Activated CD4-positive, alpha-beta memory T cell treated with anti-CD3 and anti-CD28 coated beads, Interleukin-2, amount 10 ng/mL, durations not matched to agents 7 days and 5 days (primary cell): ENCODE measurements at places on chromosomes 7 and 10. TPM values are rescaled to one million over a fixed set of nuclear protein-coding genes. Genes with fewer than 3 reads are reported as not detected.

GRCh38 chr10:100504096-100504495 is 15.6 kb downstream of the SEC31B start:
- no peak for DNase-seq

DNA sequence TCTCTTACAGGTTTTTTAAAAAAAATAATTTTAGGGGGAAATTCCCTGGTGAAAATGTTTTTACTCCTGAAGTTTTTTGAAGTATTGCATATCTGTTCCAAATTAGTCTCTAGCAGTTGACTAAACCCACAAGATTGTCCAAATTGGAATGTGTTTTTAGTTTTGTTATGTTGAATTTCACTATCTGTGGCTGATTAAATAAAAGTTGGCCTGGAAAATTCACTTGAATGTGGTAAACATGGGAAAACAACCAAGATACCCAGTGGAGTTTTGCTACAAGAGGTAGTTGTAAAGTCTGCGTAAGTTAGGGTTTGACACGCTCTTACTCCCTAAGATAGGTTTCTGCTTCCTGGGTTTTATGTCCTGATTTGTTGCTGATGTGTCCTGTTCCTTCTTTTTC is 3.3 kb downstream of the TSGA13 start:
- DNase-seq = no peak

DNA sequence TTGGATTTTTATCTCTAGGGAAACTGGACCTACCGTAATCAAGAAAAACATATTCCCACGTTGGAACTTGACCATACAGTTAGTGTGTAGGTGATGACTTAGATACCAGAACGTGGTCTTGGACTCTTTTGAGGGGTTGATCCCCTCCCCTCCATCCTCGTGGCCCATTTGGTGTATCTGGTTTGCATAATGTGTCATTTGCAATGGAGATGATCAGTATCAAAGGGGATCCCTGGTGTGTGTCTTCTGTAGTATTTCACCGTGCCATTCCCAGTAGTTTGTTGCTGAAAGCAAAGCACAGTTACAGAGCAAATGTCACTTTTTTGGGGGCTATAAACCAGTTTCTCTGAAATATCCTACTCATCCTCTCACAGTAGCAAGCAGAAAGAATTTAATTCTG is 217.7 kb downstream of the TCF7L2 start:
- no peak for DNase-seq

- no peak for DNase-seq
Measured at GRCh38 chr7:108246227-108246837, 116.2 kb upstream of the LAMB4 start.

GRCh38 chr7:139494835-139495579 is 11.5 kb upstream of the KLRG2 start:
- peak; percentile 31 for DNase-seq

- no peak for DNase-seq
Measured at GRCh38 chr7:80372415-80372814, 139.4 kb downstream of the GNAT3 start.

DNA sequence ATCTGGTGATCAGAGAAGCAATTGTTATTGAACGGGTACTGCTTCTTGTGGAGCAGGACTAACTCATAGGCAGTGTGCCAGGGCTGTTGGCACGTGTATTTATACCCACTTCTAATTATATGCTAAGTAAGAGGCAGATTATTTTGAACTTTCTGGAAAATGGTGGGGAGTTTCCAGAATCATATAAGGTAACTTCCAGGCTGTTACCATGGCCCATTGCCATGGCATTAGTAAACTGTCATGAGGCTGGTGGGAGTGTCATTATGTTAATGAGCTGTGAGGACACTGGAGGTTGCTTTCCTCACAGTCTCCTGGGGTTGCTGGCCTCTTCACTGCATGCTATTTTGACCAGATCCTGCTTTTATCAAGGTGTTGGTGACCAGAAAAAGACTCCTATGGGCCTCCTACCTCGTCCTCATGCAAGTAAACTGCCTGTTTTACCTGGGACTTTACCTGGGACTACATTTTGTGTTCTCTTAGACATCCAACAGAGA is 122.6 kb downstream of the KCND2 start:
- DNase-seq = no peak

DNA sequence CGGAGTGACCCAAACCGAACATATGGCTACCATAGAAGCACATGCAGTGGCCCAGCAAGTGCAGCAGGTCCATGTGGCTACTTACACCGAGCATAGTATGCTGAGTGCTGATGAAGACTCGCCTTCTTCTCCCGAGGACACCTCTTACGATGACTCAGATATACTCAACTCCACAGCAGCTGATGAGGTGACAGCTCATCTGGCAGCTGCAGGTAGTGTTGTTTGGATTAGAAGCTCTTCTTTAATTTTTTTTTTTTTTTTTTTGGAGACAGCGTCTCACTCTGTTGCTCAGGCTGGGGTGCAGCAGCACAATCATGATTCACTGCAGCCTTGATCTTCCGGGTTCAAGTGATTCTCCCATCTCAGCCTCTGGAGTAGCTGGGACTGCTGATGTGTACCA is 45.8 kb downstream of the NRF1 start:
- DNase-seq = no peak

DNA sequence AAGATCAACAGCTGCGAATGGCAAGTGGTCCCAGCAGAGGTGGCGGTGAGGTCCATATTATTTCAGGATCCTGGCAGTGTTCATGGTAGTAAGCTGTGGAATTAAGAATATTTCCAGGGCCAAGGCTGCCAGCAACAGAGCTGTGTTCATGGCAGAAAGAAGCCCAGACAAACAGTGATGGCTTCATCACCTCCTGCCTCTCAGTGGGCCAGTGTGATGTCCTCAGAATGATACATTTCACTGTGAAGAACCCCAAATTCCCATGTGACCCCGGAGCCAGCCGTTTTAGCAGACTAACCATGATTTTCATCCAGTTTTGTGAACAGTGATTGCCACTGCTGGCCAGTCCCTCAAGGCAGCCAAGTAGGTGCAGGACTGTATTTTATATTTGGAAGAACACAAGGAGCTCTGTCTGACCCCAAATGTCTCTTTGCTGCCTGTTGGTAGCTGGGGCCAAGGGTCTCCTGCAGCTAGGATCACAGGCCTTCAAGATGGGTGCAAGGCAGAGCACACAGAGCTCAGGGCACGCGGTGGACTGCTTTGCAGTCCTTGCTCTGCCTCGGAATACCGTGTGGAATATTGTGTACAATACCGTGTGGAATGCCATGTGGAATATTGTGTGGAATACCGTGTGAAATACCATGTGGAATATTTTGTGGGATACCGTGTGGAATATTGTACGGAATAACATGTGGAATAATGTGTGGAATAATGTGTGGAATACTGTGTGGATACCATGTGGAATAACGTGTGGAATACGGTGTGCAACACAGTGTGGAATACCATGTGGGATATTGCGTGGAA is 132.3 kb upstream of the CHST15 start:
- peak; percentile 60 for DNase-seq

DNA sequence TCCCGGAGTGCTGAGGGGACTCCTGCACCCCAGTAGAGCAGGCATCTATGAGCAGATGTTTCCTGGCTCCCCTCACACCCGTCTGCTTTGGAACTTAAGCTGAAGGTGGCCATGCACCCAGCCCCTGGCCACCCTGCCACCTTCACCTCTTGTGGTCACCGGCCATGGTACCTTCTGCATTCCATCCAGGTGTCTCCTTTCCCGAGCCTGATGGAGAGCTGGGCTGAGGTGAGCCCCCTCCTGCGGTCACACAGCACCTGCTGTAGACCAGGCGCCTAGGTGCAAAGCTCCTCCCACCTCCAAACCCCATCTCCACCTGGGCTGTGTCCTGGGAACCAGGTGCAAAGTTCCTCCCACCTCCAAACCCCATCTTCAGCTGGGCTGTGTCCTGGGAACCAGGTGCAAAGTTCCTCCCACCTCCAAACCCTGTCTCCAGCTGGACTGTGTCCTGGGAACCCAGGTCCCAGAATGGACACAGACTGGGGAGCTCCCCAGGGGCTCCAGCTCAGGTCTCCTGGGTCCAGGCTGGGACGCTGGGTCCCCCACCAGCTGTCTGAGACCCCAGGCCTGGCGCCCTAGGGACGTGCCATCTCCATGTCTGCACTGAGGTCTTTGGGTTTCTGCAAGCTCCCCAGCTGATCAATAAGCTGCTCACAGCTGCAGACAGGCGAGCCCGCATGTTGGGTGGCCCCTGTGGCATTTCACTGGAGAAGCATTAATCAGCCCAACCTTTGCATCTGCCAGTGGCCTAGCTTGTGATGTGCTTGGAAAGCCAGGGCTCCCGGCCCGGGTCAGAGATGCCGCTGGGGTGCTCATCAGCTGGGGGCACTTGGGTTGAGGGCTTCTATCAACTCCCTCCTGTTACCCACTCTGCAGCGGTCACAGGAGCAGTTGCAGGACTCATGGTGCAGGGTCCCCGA is 61.2 kb upstream of the INPP5A start:
- DNase-seq = no peak

DNA sequence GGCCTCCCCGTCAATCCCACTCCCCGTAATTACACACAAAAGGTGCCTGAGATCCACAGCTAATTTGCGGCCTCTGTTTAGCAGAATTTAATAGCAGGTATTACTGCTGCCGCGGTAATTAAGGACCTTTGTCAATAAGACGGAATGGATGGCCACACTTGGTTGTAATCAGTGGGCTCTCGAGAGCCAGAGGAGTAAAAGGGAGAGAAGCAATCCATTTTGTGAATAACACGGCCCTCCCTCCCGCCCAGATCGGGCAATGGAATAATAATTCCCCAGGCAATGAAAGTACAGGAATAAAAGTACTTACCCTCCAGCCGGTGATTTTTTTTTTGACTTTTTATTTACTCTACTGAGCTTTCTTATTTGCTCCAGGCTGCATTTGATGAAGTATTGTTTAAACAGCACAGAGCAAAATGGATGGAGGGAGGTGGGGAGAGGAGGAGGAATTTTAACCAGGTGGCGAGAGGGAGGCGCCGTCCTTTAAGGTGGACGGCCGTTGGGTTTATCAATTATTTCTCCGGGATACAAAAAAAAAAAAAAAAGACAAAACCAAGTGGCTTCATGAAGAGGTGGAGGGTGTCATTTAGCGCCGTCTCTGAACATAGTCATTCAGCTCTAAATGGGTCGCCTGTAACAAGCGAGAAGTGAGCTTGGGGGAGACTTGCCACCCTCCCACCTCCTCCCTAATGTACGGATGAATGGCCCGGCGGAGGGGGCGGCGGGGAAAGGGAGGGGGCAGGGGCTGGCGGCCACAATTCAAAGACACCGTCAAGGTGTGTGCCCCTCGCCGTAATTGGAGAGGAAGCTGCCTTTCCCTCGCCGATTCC is 120.3 kb downstream of the BUB3 start:
- DNase-seq = no peak

GRCh38 chr10:36712695-36713094 is 412.7 kb upstream of the ANKRD30A start:
- DNase-seq = no peak

GRCh38 chr10:130137659-130138478 is 1.7 kb downstream of the GLRX3 start:
- no peak for DNase-seq

GRCh38 chr7:29454464-29454863 is 109.2 kb upstream of the PRR15 start:
- DNase-seq = no peak

DNA sequence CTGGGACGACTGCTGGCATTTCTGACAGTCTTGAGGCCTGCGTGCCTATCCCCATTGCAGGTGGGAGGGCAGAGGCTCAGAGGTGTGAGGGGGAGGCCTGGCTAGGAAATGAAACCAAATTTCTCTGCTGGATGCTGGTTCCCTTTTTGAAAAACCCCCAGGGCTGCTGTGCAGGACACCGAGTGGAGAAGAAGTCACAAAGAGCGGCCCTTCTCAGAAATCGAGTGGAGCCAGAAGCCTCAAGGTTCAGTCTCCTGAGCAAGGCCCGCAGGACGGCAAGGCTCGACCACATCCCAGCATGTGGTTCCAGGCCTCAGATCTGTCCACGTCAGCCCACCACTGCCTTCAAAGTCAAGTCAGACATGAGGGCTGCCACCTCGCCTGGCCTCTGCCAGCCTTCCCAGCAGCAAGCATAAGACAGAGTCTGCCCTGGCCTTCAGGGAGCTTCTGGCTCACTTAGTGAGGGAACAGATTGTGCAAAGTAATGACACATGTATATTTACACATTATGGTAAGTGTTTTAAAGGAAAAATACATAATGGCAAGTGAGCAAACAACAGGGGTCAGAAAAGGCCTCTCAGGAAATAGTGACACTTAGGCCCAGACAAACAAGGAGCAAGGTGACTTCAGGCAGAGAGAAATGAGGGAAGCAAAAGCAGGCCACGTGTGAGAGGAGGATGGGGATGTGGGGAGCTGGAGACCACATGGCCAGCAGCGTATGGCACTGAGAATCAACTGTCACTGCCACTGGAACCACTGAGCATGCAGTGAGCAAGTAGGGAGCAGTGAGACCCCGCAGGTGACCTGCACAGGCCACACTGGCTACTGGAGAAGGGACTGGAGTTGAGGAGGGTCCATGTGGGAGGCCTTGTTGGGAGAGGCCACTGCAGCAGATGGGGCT is 86.7 kb downstream of the ARHGAP22 start:
- no peak for DNase-seq

DNA sequence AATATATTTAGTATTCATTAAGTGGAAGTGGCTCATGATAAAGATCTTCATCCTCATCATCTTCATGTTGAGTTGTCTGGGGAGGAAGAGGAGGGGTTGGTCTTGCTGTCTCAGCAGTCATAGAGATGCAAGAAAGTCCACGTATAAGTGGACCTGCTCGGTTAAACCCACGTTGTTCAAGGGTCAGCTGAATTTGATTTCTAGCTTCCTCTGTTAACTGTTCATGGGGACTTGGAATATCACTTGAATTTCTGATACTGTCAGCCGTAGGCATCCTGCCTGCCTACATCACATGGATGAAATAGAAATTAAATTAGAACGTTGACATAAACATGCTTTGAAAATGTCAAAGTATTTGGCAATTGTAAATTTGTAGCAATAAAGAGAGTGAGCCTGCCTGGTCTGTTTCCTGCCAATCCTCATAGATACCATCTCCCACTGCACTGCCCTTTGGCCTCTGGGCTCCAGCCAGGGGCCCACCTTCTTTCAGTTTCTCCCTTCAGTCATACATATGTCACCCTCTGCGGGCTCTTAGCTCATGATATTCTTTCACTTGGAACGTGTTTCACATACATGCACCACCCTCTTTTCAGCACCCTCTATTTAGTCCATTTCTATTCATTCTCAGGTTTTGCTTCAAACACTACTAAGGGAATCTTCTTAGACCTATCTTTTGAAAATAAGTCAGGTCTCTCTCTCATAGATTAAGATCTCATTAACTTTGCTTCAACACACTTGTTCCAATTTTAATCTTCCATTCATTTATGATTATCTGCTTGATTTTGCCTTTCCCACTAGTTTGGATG is 376.3 kb downstream of the IPMK start:
- no peak for DNase-seq

GRCh38 chr7:46745707-46746090 is 824.6 kb upstream of the IGFBP3 start:
- DNase-seq = no peak

- no peak for DNase-seq
Measured at GRCh38 chr7:115056019-115056418, 134.1 kb downstream of the MDFIC start.

HK1 gene
- 146 TPM for total RNA-seq

GJD4 gene
- not detected for total RNA-seq

NUDT5 gene
- total RNA-seq = 91.7 TPM

LLCFC1 gene
- not detected for total RNA-seq

GAD2 gene
- not detected for total RNA-seq

C10orf71 gene
- not detected for total RNA-seq

AKR1D1 gene
- not detected for total RNA-seq
